ENCODE measurements at places on chromosomes 1 and 21.

- no peak for DNase-seq
Measured at GRCh38 chr1:231518485-231519034, 9.9 kb upstream of the TSNAX start.

DNA sequence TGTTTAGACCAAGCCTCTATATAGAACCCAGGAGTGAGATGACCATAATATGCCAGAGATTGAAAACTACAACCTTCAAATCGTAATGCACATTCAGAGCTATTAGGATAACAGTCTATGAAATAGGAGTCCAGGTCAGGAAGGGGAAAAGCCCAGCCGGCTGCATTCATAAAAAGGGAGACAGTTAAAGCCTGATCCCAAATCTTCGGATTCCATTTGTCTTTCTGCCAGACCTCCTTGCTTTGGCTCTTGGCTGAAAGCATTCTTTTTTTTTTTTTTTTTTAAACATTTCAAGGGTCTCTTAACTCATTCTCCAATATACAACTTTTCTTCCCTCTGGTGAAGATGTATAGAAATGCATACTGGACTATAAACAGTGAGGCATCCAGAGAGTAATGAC is 81.1 kb downstream of the NTPCR start:
- no peak for DNase-seq

DNA sequence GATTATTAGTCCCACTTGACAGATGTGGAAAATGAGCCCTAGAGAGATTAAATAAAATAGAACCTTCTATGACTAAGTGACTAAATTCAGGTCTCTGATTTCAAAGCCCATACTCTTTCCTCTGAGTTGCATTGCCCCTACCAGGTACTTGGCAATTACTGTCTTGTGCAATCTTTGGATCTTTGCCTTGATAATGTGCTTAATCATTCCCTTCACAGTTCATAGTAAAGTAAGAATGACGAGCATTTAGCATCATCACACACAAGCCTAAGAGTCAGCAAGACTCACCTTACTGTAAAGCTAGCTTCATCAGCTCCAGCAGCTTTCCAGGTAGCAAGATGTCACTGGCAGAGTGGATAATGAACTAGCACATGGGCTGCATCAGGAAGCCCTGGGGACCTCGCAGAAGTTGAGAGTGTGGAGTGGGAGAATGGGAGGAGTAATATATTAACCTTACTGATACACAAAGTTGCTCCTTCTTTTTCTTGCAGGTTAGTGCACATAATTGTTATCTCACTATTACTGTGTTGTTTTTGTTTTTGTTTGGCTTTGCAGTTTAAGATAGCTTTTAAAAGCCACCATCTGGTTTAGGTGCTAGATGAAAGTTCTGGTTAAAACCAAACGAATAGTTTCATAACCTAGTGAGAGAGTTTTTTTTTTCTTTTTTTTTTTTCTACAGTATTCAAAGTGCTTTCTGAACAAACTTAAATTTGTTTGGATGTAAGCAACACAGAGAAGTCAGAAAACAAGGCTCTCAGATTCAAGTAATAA is 71.8 kb downstream of the PBX1 start:
- no peak for DNase-seq

- DNase-seq: no peak
Measured at GRCh38 chr1:168365719-168366479, 85.2 kb downstream of the TBX19 start.

GRCh38 chr1:156383023-156383422 is 14.0 kb downstream of the RHBG start:
- DNase-seq: peak; percentile 92

GRCh38 chr1:29470087-29470787 is 233.9 kb downstream of the PTPRU start:
- DNase-seq: no peak

GRCh38 chr1:68232289-68233148 is at the start of gene WLS:
TSS of gene WLS (minus strand) at chr1:68232523. CDS start at chr1:68232299, 224 bp downstream.
- peak; percentile 86 for DNase-seq

Data from HEK293T (cell line).